ENCODE measurements at places on chromosomes 6 and 20.

- no peak for DNase-seq
Measured at GRCh38 chr20:2747676-2748235, 52.7 kb downstream of the CPXM1 start.

GRCh38 chr6:108564178-108564577, 3.5 kb downstream of the FOXO3 start:
- no peak for DNase-seq

DNA sequence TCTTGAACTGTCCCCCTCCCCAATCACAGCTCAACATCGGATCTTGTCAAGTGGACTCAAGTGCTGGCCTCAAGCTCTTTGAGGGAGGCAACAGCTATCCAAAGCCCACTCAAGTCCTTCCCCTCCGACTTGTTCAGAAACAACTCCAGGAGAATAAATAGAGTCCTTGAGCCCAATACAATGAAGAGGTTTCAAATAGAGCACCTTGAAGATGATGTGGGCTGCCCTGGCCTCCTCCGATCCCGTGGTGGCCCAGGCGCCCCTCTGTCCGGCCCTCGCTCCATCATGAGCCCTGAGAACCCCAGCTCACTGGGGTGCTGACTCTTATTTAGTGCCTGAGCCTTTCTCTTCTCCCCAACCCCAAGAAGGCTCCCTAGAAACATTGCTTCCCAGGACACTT, 164.3 kb upstream of the PMEPA1 start:
- no peak for DNase-seq

- no peak for DNase-seq
Measured at GRCh38 chr20:40954521-40955165, 74.0 kb upstream of the TOP1 start.

DNA sequence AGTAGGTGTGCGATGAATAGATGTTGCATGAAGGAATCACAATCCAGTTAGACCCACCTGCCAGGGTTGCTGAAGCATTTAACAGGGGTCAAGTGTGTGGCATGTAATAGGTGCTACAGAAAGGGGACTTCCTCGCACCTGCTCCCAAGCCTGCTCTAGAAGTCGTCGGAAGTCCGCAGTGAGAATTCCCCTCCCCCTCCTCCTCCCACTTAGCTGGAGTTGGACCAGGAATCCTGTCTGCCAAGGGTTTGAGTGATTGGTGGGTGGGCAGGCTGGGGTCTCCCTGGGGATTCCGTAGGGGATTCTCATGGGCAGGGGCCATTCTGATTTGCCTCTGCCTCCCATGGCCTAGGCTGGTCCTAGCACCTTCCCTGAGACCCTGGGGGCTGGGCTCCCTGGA, 10.3 kb downstream of the SCRT2 start:
- no peak for DNase-seq

DNA sequence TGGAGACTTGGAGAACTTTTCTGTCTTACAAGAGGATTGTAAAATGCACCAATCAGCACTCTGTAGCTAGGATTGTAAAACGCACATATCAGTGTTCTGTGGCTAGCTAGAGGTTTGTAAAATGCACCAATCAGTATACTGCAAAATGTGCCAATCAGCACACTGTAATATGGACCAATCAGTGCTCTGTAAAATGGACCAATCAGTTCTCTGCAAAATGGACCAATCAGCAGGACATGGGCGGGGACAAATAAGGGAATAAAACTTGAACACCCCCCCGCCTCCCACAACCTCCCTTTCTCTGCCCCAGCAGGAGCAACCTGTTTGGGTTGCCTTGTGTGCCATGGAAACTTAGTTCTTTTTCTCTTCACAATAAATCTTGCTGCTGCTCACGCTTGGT, 12.8 kb upstream of the RPS10 start:
- no peak for DNase-seq

DNA sequence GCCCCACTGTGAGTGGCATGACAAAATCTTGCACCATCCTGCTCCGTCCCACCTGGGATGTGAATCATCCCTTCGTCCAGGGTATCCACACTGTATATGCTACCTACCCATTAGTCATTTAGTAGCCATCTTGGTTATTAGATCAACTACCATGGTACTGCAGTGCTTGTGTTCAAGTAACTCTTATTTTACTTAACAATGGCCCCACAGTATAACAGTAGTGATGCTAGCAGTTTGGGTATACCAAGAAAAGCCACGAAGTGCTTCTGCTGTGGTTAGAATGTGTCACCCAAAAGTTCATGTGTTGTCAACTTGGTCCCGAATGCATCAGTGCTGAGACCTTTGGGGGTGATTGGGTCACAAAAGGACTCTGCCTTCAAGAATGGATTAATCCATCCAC, 11.7 kb downstream of the OSER1 start:
- no peak for DNase-seq

DNA sequence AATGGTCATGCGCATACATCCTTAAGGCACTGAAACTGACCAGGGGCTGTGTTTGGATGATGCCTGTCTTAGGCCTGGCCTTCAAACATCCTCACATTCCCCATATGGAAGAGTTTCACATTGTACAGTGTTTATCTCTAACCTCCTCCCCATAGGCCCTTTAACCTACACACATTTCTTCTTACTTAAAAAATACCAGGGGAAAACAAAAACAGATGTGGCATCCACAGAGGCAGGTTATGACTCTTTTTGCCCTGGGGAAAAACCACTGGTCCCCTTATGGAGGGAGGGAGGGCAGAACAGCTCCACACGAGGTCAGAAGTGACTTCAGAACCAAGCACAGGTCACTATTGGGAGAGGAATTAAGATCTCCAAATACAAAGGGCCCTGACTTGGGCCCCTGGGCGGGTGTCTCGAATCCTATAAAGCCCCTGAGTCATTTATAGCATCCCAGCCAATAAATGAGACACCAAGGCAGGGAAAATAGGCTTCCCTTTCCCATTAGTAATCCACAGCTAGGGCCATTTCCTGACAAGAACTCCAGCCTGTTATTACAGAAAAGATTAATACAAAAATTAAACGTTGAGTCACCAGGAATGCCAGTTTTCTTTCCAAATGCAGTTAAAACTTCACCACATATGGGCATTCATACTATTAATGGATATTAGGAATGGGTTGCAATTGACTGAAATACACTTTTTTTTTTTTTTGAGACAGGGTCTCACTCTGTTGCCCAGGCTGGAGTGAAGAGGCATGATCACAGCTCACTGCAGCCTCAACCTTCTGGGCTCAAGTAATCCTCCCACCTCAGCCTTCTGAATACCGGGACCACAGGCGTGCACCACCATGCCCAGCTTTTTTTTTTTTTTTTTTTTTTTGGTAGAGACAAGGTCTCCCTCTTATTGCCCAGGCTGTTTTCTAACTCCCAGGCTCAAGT, 107.2 kb downstream of the ATP9A start:
- DNase-seq: no peak
